Activated T-helper 2 cell treated with anti-CD3 and anti-CD28 coated beads, Interferon-gamma antibody, Interleukin-2, Interleukin-4, amounts not matched to agents 10 μg/mL and 5 μg/mL and 100 μg/mL, durations not matched to agents 14 hours and 24 hours and 36 hours (primary cell): ENCODE measurements at places on chromosomes 3 and 15. TPM values are rescaled to one million over a fixed set of nuclear protein-coding genes. Genes with fewer than 3 reads are reported as not detected.

PIGBOS1 gene
- 9.5 and 12.3 TPM in 2 replicates for total RNA-seq

DNA sequence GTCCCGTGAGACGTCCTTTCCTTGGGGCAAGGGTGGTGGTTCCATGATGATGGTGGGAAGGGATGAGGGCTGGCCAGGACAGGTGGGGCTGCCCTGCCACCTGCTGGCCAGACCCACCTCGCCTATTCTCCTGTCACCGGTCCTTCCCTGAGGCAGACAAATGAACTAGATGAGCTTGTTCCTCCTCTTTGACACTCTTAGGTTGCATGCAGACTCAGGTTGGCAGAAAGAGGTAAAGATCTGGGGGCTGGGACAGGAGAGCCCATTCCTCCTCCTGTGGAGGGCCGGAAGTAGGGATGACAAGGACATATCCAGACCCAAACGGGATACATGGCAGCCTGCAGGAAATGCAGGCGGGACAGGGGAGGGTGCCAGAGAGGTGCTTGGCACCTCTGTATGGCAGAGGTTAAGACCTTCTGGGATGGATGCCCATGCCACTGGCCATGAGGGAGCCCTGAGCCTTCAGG lies 38.6 kb downstream of the ACSBG1 start:
- DNase-seq = peak; percentile 23

P2RY14 gene
- total RNA-seq = 0.18 and 0.34 TPM in 2 replicates

DNA sequence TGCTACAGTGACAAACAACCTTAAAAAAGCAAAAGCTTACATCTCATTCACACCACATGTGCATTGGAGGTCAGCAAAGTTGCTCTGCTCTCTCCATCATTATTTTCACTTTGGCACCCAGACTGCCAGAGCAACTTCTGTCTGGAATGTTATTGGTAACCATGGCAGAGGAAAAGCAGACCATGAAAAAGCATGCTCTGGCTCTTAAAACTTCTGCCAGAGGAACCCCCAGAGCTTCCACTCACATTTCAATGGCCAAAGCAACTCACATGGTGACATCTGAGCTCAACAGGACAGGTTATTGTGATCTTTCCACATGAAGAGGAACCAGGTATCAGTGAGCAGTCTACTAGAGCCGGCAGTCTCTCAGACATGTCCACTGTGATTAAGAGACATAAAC lies 21.9 kb upstream of the FRMD5 start:
- DNase-seq = no peak

GRCh38 chr3:100104817-100105413 lies 9.4 kb downstream of the FILIP1L start:
- DNase-seq = no peak

GRCh38 chr3:25306705-25307104 lies 121.4 kb upstream of the RARB start:
- no peak for DNase-seq

DNA sequence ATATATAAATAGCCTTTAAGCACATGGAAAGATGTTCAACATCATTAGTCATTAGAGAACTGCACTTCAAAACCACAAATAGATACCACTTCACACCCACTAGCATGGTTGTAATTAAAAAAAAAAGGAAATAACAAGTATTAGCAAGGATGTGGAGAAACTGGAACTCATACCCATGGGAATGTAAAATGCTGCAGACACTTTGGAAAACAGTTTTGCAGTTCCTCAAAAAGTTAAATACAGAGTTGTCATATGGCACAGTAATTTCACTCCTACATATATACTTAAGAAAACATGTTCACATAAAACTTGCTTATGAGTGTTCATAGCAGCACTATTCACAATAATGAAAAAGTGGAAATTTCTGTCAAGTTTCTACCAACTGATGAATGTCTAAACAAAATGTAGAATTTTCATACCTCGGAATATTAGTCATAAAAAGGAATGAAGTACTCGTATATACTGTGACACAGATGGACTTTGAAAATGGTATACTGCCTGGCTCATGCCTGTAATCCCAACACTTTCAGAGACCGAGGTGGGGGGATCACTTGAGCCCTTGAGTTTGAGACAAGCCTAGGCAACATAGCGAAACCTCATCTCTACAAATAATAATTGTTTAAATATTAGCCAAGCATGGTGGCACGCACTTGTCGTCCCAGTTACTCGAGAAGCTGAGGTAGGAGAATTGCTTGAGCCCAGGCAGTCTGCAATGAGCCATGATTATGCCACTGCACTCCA lies 28.1 kb downstream of the BCL2A1 start:
- no peak for DNase-seq

GRCh38 chr15:83066034-83066733 lies 868 bp downstream of the BTBD1 start:
- DNase-seq = no peak

DNA sequence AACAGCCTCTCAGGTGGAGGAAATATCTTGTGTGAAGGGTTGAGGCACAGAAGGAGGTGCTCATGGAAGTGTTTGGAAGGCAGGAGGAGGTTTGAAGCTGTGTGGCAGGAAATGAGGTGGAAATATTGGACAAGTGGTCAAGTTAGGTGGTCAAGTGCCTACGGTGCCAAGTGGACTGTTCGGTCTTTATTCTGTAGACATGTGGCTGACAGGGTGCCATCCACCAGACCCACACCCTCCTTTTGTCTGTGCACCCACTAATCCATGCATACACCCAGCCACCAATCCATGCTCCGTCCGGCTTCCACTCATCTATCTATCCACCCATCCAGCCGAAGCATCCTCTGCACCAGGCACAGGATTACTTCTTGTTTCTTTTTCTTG lies 2.2 kb downstream of the SLC6A20 start:
- DNase-seq = no peak

- DNase-seq = no peak
These were observed 254.1 kb downstream of the SLC9A9 start for GRCh38 chr3:143594206-143594605.

DNA sequence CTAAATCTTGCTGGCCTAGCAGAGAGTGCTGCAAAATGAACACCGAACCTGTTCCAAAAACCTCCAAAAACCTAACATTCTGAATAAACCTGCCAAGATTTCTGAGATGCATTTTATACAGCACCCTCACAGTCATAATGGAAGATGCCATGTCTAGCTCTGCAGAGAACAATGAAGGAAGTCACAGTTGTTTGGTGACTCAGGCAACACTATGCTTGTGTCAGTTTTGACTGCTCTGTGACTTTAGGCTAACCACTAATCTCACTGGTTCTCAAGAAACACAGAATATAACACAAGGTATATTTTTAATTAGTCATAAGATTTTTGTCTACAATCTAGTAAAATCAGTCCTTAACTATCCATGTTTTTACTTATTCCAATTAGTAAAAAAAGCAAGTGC lies 606.6 kb downstream of the TBL1XR1 start:
- no peak for DNase-seq

BDH1 gene
- 140 and 146 TPM in 2 replicates for total RNA-seq

TP63 gene
- 5.1 and 5.6 TPM in 2 replicates for total RNA-seq

DNA sequence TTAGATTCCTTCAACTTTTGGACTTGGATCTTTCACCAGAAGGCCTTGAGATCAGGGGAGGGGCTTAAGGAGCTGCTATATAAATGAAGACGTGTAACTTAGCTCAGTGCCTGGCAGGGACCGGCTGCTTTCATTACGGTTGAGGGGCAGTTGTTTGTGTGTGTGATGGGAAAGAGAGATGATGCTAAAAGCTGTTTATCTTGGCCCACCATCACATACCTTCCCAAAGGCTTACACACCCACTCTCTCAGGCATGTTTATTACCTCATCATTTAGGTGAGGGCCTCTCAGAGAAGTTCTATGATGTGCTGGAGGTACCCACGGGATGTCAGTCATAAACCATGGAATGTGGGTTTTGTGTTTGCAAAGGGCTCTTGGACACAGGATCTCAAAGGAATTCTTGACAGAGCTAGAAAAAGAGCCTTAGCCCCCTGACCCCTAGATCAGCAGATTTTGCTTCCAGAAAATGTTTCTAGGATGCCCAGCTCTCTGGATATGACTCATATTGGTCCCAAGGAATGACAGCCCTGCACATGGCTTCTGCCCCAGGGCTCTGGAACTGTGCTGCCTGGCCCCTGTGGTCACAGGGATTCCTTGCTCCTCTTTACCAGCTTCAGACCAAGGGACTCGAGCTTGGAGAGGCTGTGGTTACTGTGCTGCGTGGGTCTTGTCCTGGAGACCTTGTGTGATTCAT lies 15.9 kb upstream of the SMAD3 start:
- no peak for DNase-seq

DNA sequence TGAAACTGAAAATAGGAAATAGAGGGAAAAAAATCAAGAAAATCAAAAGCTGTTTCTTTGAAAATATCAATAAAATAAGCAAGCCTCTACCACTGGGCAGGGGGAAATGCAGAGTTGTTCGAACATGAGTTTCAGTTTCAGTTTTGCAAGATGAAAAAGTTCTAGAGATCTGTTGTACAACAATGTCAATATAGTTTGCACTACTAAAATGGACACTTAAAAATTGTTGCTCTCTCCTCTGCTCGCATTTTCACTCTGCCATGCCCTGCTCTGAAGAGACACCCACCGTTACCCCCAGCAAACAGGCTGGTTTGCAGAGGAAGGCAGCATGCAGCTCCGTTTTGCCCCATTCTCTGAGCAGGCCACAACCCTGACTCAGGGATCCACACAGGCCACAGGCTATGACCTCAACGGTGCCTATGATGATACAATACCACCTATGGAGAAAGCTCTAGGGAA lies 64.5 kb downstream of the ZNF148 start:
- peak; percentile 43 for DNase-seq

TM4SF18 gene
- total RNA-seq = not detected in 2 replicates

DNA sequence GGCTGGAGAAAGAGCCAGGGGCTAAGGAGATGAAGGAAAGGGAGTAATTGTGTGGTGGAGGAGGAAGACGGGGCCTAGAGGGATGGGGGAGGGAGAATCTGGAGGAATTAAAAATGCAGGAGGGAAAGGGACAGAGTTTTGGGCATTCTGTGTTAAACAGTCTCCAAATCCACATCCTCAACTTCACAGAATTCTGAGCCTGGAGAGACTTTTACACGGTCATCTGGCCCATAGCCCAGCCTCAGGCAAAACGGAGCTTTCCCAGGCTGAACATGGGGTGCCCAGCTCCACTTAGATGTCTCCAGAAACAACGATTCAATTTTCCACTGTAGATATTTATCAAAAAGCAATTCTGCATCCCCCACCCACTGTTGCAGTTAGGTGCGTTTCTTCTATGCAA lies 137.6 kb upstream of the HACD2 start:
- no peak for DNase-seq

PLXND1 gene
- 1.3 and 2.7 TPM in 2 replicates for total RNA-seq

GRCh38 chr3:182618981-182619591 lies 174.2 kb upstream of the ATP11B start:
- no peak for DNase-seq

- no peak for DNase-seq
These were observed 211.6 kb downstream of the RAP2B start for GRCh38 chr3:153373606-153374005.

LRRC15 gene
- not detected in 2 replicates for total RNA-seq

GRCh38 chr15:71786673-71787072 lies 23.7 kb upstream of the NR2E3 start:
- DNase-seq = no peak

VWA5B2 gene
- 0.11 TPM in 1 of 2 replicates, not detected in the other for total RNA-seq

DNA sequence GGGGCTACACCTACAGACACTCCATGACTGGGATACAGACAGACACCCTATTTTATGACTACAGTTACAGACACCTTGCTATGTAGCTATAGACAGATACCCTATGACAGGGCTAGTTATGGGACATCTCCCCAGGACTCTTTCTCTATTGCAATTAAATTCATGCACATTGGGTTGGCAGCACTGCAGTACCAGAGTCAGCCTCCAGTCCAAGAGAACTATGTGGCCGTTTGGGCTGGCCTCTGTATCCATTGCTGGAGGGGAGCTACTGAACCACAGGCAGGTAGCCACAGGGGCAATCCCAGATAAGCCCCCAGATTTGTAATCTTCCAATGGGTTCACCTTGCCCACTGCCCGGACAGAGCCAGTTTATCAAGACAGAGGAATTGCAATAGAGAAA lies 108.4 kb upstream of the SPATA16 start:
- no peak for DNase-seq

MYL3 gene
- total RNA-seq = not detected in 2 replicates

GRCh38 chr3:78003090-78003489 lies 963.2 kb downstream of the ROBO2 start:
- DNase-seq = no peak

- DNase-seq = no peak
These were observed 133.8 kb upstream of the GMNC start for GRCh38 chr3:190996181-190996775.

DNA sequence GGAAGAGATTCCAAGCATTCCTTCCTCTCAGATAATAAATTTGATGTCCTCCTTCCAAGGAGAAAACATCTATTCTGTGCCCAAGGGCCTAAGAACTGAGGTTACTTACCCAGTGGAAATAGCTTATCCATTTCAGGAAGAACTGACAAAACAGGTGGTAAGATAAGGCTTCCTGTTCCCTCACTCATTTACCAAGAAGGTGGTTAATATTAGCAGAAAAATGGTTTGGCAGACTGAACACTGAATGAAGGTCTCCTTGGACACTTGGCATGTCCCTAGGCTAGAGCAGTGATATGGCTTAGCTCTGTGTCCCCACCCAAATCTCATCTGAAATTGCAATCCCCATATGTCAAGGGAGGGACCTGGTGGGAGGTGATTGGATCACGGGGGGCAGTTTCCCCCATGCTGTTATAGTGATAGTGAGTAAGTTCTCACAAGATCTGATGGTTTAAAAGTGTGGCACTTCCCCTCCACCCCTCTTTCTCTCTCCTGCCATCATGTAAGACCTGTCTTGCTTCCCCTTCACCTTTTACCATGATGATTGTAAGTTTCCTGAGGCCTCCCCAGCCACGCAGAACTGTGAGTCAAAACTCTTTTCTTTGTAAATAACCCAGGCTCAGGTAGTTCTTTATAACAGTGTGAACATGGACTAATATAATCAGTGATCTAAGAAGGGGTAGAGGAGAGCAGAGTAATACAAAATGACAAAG lies 127.4 kb downstream of the ST8SIA2 start:
- no peak for DNase-seq

DNA sequence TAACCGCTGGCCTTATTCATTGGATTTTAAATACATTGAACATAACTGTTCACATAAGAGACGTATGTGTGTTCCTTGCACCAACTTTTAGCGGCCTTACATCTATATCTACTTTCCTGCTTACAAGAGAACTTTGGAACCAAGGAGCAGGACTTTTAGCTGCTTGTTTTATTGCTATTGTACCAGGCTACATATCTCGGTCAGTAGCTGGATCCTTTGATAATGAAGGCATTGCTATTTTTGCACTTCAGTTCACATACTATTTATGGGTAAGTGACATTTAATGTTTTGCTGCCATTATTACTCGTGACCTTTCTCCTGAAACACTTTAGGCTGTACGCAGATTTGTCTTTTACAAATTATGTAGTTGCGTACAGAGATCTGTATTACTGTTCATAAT lies 47.1 kb downstream of the STT3B start:
- DNase-seq = no peak
